Amygdala (tissue), 56 donors: ENCODE measurements at places on chromosomes 2 and 18.

GRCh38 chr2:229170171-229170570, 100.9 kb downstream of the PID1 start:
- no peak for DNase-seq

GRCh38 chr2:18475884-18476283, 84.6 kb downstream of the RDH14 start:
- no peak for DNase-seq

DNA sequence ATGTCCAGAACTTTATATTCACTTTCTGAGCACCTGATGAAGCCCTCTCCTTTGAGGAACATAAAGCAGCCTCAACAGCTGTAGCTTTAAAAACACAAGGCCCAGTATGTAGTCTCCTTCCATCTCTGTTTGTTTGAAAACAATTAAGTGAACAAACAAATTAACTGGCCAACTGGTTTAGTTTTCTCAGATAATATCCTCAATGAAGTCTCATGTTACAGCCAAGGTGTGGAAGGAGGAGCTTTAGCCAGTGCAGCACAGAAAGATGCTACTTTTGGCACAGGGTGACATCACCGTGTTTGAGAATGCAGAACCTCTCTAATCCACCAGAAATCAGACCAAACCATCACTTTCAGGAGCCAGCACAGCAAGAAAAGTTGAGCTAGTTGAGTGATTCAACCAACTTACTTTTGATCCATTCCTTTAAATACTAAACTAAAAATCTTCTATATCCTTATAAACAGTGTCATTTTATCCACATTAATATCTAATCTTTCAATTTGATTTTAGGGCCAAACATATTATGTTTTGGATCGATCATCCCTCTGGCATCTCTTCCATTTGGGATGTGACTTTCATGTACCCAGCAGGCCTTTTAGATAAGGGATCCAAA, 488.7 kb downstream of the ARHGAP15 start:
- no peak for DNase-seq

- DNase-seq, result no peak
Observed at GRCh38 chr18:58207520-58208152, 163.6 kb downstream of the NEDD4L start.

DNA sequence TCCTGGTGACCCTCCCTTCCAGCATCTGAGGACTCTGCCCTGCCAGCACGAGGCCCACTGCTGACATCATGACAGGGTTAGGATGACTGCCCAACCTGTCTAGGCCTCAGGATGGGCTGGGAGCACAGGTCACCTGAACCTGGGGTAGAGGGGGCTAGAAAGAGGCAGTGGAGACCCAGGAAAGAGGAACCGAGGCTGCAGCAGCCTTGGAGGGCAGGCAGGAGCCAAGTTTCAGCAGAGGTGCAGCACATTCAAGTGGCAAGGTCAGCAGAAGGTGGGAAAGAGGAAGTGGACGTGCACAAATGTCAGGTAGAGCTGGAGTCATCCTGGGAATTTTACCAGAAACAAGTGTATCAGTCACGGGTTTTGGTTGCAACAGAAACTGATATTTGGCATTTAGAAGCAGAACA, 13.6 kb upstream of the RAB10 start:
- no peak for DNase-seq

GRCh38 chr2:176106581-176107539, at the start of gene HOXD11:
HOXD11 (plus strand) TSS chr2:176107280; CDS start chr2:176107356, 76 bp downstream.
- no peak for DNase-seq

DNA sequence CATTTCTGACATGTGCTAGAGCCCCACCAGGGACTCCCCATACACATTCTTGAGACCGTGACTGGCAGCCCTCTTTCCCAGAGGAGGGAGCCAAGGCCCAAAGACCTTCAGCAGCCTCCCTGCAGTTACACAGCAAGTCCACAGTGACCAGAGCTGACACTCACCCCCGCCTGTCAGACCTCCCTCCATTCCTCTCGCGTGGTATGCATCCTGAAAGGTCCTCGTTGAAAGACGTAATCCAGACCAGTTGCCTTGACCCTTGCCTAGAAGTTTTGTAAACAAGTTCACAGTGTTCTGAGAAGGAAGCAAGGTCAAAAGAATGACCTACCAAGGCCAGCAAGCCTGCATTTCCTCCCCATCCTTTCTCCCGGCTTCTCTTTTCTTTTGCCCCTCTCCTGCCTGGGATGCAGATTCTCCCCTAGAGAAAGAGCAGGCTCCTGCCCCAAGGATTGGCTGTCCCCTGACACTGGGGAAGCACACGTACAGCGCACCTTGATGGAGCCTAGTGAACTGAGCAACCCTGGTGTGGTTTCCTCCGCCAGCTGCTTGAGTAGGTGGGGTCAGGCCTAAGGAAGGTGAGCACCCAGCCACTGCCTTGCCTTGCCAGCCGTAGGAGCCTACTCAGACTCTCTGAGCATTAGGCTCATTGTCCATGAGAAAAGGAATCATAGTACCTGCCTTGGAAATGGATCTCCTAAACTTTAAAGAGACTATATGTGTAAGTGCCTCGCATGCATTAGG, 18.3 kb downstream of the TRIB2 start:
- DNase-seq, result no peak

DNA sequence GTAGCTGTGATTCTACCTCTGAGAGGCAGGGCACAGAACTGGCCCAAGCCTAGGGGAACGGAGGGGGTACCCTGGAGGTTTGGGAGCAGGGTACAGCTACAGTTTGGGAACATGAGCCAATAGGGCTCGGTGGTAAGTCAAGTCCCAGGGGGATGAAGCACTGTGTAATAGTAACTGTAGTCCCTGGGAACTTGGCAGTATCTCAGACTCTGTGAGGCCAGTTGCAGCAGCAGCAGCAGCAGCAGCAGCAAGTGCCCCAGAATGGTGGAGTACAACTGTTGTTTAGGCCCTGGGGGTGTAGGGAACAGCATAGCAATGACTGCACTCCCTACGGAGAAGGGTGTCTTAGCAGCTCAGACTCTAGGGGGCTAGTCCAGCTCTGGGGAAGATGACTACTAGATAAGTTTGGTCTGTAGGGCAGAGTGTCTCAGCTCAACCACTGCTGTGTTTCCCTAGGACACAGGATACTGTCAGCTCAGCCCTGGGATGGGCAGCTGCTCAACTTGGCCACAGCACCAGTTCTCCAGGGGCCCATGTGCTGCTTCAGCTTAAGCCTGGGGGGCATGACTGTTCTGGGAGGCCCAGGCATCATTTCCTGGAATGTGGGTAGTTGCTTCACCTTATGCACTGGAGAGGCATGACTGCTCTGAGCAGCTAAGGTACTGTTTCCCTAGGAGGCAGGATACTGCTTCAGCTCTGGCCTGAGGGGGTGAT, 20.5 kb downstream of the CARF start:
- no peak for DNase-seq

DNA sequence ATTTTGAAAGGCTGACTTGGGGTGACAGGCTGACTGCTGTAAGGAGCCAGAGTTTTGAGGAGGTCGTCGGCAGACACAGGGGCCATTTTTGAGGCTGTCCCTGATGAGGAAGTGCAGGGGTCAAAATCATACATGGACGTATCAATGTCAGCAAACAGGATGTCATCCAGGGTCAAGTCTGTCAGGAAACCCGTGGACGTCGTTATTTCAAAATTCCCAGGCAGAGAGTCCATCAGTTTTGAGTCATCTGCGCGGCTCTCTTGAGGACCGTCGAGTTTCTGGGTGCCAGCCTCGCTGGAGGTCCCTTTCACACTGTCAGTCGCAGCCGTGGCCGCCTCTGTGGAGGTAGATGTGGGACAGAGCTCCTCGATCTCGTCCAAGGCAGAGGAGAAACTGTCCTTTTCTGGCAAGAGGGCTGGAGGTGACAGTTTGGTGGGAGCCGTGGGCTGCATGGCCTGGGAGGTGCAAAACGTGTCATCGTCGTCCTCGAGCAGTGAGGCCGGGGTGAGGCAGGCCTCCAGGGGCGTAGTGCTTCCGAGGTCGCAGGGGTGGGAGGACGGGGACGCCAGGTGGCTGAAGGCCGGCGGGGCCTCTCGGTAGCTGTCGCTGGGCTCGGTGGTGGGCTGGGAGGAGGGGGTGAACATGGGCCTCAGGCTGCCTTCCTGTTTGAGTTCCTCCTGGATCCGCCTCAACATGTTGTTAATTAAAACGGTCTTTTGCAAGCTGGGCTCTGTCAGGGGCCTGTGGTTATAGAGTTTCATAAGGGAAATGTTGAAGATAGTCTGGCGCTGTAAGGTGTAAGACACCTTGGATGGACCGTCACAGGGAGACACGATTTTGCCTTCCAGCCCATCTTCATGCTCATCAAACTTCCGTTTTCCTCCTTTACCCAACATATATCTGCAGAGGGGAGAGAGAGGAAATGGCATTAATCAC, 17.5 kb downstream of the SERTAD2 start:
- DNase-seq, result no peak

GRCh38 chr2:71521436-71521950, 68.1 kb downstream of the DYSF start:
- DNase-seq, result no peak

DNA sequence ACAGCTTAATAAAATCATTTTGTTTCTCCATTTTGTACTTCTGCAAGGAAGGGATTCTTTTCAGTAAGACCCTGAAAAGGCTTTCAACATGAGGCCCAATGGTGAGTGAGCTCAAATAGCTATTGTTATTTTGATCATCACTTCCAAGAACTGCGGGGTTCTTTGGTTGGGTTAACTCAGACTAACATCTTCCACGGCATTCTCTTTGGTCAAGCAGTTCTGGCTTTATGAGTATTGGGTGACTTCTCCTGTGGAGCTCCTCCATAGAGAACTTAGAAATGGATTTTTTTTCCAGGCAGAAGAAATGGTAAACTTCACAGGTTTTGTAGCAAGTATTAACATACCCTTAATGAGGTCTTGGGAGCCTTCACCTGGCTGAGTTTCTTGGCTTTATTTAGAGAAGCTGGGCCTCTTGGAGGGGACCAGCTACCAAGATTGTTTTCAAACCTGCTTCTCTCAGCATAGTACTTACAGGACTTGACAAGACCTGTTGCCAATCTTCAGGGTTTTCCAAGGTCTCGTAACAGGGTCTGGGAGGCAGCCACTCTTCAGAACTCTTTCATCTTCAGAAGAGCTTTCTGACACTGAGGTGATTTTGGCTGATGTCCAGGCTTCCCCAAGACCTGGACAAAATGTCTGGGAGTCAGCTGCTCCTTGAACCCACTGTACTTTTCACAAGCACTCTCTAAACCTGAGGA, 353.2 kb upstream of the ETAA1 start:
- no peak for DNase-seq

DNA sequence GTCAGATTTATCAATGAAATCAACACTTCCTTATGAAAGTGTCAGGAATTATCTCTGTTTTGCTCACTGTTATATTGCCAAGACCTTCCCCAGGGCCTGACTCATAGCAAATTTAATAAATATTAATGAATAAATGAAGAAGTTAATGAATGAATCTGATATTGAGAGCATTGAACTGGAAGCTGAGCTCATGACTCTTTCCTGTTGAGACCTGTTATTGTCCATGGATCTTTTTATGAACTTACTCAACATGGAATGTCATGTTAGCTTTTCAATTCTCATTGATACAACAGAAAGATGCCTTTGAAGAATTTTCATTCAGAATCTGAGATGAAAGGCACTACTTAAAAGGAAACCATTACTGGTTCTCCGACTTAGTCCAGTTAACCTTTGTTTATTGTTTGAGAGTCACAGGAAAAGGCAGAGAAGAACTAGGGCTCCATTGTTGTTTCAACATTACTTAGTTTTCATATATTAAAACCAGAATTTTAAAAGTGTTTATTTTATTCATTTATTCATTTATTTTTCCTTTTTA, 90.4 kb upstream of the UNC80 start:
- no peak for DNase-seq

GRCh38 chr2:169439900-169440299, 39.4 kb upstream of the BBS5 start:
- no peak for DNase-seq

GRCh38 chr2:68987021-68987503, 12.6 kb downstream of the GKN1 start:
- no peak for DNase-seq

DNA sequence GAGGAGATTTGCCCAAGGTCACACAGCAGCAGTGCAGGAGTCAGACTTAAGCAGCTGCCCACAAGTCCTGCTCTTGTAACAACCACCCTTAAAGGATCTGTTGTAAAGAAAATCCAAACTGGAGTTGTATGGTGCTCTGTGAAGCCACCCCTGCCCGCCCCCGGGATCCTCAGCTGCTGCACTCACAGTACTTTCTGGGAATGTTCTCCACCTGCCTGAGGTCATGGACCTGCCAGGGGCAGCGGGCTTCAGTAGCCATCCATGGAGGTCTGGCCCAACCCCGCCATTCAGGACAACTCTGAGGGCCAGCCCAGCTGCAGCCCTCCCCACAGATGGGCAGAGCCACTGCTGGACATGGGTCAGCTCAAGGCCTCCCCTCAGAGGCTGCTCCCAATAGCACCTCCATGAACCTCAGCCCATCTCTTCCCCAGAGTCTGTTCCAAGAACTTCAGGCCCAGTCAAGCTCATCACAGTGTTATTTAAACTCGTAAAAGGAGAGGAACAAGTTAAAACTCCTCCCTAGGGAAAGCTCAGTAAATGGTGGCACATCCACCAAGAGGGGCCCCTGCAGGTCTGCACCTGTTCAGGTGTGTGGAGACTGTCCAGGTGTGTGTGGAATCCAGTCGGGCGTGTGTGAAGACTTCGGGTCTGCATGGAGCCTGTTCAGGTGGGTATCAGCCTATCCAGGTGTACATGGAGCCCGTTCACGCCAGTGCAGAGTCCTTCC, 39.4 kb upstream of the GPC1 start:
- no peak for DNase-seq

DNA sequence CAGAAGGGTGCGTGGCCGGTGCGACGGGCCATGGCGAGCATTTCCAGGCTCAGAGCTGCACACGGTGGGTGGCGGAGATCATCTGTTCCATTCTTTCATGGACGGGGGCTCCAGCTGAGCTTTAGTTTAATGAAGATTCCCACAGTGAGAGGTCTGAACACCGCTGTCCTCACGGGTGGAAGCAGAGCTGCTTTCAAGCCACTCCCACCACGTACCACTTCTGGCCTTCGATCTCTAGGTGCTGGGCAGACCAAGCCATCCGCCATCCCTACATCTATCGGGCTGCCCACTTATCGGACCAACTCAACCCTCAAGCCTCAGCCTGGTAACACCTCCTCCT, 18.5 kb downstream of the GPR35 start:
- no peak for DNase-seq

GRCh38 chr18:22549260-22549937, 131.7 kb upstream of the CTAGE1 start:
- DNase-seq, result no peak
